ENCODE measurements at places on chromosomes 4 and X.

GRCh38 chrX:40105835-40106675 is 8.3 kb upstream of the BCOR start:
- DNase-seq, result no peak

- DNase-seq, result no peak
These were observed 41.8 kb downstream of the PRKG2 start for GRCh38 chr4:81173213-81173612.

DNA sequence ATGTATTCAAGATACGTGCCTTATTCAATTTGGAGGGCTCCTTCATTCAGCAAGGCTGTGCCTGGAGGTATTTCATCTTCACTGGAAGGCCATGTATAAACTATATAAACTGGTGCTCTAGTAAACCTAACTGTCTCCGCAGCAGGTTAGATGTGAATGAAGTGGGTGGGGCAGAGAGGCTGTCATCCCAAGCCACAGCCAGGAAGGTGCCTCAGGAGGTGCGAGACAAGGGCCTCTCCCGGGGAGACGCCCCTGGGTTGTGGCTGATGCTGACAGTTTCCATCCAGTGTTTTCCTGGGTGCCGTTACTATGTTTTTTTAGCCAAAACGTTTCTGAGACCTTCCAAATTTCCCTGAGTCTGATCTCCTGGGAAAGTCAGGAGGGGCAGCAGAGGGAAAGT is 221.5 kb upstream of the RPL34 start:
- no peak for DNase-seq

GRCh38 chr4:122744229-122744628 is 11.7 kb downstream of the BBS12 start:
- DNase-seq, result no peak

DNA sequence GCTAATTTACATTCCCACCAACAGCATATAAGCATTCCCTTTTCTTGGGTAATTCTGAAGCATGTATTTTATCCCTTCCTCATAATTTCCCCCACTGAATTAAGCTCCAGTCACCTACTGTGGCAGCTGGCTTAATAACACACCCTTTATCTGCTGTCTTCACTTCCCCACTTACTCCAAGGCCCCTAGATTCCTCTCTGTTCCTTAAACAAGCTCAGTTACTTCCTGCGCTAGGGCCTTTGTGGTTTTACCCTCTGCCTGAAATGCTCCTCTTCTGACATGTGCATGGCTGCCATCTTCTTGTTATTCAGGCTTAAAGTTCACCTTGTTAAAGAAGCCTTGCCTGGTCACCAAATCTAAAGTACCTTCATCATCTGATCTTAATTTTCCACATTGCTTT is 47.2 kb upstream of the RPS6KA3 start:
- no peak for DNase-seq

All from LNCaP clone FGC (cell line).